ENCODE measurements at places on chromosomes 6 and 20.

- no peak for DNase-seq
Measured at GRCh38 chr6:28738396-28738765, 185.4 kb downstream of the TRIM27 start.

- peak; percentile 96 for DNase-seq
Measured at GRCh38 chr6:157221049-157221816, 102.1 kb downstream of the TMEM242 start.

DNA sequence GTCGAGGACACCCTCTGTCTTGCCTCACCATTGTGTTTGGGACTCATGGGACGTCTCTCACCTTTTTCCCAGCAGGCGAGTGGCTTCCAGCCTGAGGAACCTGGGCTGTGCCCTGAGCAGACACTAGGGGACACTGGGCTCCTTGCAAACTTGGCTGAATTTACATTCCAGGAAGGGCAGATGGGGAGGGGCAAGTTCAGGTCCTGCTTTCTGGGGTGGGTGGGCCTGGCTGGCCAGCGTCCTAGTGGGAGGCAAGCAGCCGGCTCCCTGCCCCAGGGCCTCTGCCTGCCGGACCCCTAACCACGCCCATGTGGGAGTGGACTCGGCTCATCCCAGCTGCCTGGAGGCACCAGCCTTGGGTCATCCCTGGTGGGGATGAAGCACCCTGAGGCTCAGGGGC, 48.2 kb upstream of the MLN start:
- DNase-seq: peak; percentile 25

GRCh38 chr6:53581173-53581773, 36.4 kb upstream of the GCLC start:
- DNase-seq: no peak

DNA sequence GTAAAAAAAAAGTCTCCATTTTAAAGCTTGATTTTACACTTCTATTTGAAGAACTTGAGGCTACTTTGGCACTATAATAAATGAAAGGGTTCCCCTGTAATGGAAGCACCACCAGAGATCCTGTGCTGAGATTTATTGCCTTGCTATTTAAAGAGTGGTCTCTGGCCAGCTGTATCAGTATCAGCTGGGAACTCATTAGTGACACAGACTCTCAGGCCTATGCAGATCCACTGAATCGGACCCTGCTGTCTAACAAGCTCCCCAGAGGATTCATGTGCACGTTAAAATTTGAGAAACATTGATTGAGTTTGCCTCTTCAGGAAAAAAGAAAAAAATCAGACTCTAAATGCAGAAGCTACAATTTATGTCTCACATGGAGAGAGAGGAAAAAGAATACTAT, 299.9 kb upstream of the BMP2 start:
- no peak for DNase-seq

DNA sequence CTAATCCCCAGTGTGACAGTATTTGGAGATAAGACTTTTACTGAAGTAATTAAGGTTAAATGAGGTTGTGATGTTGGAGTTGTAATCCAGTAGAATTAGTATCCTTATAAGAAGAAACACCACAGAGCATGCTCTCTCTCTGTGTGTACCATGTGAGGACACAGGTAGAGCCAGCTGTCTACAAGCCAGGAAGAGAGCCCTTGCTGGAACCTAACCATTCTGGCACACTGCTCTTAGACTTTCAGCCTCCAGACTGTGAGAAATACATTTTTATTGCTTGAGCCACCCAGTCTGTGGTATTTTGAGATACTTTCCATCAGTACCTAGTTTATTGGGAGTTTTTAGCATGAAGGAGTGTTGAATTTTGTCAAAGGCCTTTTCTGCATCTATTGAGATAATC, 110.2 kb downstream of the PHF3 start:
- DNase-seq: no peak

DNA sequence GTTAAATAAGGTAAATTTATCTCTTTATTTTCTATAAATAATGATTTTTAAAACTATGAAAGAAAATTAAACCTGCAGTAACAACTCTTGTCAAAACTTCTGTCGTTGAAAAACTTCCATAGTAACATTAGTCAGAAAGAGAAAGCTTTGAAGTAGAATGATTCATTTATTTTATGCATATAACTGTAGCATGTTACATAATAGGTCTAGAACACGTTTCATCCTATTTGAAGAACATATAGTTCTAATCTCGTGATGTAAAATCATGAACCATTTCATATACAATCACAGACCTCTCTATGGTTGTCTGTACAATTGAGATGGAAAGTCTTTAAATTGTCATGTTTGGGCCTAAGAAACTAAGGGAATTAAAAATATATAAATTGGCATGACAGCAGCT, 61.3 kb upstream of the MYLIP start:
- no peak for DNase-seq

- DNase-seq: peak; percentile 94
Measured at GRCh38 chr20:50257860-50258259, 67.2 kb downstream of the CEBPB start.
